ENCODE measurements at places on chromosomes 3 and 15.

DNA sequence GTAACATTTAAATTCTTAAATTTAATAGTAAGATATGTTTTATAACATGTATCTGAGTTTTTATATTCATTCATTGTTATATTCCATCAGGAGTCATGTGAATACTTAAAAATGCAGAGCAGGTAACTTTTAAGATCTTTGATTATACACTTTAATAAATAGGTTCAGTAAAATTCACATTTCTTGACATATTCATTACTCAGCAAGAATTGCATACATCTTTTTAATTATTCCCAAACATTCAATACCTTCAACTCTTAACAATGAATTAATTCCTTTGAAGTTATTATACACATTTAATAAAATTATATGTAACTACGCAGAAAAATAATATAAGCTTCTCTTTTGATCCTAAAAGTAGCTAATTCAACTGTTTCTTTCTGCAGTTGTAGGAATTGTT lies 105.4 kb downstream of the CNTN4 start:
- DNase-seq = no peak

GRCh38 chr15:90062023-90062442 lies 40.2 kb downstream of the IDH2 start:
- DNase-seq = peak; percentile 80

- DNase-seq = no peak
Observed at GRCh38 chr3:100603469-100603868, 5.9 kb upstream of the ADGRG7 start.

- no peak for DNase-seq
Observed at GRCh38 chr3:26963361-26963743, 340.8 kb downstream of the LRRC3B start.

DNA sequence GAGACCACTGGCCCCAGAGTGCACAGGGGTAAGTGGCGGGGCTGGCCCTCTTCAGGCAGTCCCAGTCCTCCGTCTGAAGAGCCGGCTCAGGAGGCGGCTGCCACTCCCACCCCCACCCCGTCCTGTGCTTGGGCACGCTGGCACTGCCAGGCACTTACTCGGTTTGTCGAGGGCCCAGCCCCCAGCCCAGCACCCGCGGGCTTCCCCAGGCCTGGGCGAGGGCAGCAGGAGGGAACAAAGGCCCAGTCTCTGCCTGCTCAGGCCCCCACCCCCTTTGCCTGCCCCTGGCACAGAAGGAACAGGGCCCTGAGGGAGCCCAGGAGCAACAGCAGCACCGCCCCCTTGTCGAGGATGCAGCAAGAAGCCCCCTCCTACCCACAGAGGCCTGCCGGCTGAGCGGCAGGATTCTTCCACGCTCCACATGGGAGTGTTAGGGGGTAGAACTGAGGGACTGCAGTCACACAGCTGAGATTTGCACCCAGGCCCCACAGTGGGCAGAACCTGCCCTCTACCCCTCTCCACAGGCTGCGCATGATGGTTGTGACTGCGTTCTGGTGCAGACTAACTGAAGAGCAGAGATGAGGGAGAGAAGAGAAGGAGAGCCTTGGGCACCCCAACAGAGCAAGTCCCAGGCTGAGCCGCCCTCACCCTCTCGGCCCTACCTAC lies 8.9 kb downstream of the DUSP7 start:
- DNase-seq = no peak

DNA sequence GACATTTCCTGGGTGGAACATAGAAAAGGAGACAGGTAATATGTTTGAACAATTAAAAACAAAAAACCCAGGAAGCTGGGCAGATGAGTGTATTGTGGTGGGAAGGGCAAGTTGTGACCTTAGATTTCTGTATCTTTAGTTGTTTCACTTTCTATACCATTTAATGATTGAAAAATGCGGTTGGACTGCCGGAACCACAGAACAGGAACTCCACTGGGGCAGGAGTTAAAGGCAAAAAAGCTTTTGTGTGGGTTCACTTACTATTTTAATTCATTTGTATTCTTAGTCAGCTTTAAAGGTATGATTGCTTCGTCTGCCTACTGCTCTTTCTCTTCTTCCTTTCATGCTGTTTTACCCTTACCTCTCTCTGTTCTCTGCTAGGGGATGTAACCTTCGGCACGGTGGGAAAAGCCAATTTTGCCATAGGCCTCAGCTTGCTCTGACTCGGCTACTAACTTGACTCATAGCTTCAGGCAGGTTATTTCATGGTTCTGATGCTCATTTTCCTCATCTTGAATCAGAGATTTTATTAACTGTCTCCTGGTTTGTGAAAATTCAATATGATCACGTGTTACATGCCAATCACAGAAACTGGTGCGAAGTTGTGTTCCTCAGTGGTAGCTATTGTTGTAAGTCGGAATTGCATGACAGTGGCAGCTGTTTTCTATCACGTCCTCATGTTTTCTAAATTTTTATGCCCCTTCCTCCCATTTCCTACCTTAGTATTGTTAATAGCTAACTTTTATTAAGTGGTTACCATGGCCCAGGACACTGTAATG lies 1.6 kb upstream of the MCTP2 start:
- DNase-seq = peak; percentile 75

DNA sequence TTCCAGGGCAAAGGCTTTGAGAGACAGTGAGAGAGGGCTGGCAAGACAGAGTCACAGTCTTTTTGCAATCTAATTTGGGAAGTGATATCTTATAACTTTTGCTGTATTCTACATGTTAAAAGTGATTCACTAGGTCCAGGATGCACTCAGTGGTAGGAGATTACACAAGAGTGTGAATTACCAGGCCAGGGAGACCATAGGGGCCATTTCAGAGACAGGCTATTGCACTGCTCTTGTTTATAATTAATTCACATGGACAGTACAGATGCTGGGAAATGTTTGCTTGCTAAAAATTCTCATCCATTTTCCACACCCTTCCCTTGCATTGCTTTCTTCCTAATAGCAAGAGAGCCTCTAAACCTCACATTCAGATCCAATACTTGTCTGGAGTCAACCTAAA lies 22.6 kb upstream of the POMGNT2 start:
- no peak for DNase-seq

- peak; percentile 98 for DNase-seq
Observed at GRCh38 chr15:80152180-80152895, 461 bp upstream of the FAH start.

GRCh38 chr15:50009634-50010033 lies 109.4 kb downstream of the ATP8B4 start:
- DNase-seq = no peak

DNA sequence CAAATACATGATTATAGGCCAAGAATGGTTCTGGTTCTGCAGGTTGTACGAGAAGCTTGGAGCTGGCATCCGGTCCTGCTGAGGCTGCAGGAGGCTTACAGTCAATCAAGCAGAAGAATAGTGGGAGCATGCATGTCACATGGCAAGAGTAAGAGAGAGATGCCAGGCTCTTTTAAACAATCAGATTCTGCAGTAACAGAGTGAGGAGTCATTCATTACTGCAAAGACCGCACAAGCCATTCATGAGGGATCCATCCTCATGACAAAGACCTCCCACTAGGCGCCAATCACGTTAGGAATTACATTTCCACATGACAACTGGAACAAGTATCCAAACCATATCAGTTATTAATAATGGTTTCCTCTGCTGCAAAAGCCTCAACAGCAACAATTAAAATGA lies 536.8 kb downstream of the CADM2 start:
- DNase-seq = no peak

- no peak for DNase-seq
Observed at GRCh38 chr3:34053626-34054025, 255.2 kb downstream of the PDCD6IP start.

DNA sequence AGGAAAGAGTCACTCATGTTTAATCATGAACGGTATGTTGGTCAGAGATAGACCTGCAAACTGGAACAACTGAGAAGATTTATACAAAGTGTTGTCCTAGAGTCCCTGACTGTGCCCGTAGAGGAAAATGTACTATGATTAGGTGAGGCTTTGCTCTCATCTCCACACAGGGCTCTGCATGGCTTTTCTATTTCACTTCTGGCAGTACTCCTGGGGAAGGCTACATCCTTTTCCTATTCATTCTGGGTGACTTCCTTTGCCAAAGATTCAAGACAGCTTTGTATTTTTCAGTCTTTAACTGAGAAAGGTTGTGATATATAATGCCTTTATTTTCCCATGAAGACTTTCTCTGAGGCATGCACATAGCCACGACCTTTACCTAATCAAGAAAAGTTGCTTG lies 414.7 kb downstream of the ZBTB20 start:
- no peak for DNase-seq

- no peak for DNase-seq
Observed at GRCh38 chr15:29844290-29844903, 22.1 kb upstream of the TJP1 start.

GRCh38 chr15:57551715-57552677 lies 39.7 kb upstream of the MYZAP start:
- DNase-seq = no peak

- no peak for DNase-seq
Observed at GRCh38 chr3:112117841-112118571, 15.0 kb downstream of the GCSAM start.

DNA sequence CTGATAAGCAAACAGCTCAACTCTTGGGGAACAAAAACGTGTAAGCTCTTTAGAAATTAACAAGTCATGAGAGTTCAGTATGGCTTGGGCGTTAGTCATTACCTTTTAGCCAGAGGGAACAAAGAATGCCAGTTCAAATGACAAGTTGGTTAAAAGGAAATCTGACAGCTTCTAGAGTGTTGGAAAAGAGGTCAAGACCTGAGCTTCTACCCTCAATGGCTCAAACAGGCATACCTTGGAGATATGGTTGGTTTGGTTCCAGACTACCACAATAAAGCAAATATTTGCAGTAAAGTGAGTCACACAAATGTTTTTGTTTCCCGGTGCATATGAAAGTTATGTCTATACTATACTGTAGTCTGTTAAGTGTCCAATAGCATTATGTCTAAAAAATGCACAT lies 136.1 kb downstream of the CACNA1D start:
- no peak for DNase-seq

DNA sequence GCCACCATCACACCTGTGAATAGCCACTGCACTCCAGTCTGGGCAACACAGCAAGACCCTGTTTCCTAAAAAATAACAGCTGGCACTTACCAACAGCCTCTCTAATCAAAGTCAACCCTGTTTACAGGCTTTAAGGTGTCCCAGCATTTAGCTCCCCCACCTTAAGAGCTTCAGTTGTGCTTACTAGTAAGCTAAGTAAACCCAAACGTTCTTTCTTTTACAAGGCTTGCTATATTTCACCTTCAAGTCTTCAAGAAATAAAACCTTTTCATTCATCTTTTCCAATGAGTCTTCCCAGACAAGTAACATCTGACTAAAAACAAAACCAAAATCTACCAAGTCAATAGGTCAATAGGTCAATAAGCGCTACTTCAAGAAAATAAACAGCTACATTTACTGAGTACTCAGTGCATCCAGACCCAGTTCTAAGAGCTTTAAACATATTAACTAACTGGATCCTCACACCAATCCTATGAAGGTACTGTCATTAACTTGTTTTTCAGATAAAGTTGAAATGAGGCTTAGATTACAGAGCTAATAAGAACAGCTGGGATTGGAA lies 62.4 kb downstream of the PBRM1 start:
- DNase-seq = no peak

GRCh38 chr3:18898911-18899310 lies 249.4 kb upstream of the KCNH8 start:
- DNase-seq = no peak

DNA sequence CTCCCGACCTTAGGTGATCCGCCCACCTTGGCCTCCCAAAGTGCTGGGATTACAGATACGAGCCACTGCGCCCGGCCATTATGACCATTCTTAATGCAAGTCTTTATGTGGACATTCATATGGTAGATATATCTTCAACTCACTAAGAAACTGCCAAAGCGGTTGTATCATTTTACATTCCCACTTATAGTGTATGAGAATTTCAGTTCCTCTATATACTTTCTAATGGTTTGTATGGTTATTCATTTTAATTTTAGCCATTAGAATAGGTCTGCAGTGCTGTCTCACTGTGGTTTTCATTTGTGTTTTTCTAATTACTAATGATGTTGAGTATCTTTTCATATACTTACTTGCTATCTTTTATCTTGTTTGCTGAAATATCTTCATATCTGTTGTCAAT lies 32.5 kb downstream of the TCF12 start:
- no peak for DNase-seq

DNA sequence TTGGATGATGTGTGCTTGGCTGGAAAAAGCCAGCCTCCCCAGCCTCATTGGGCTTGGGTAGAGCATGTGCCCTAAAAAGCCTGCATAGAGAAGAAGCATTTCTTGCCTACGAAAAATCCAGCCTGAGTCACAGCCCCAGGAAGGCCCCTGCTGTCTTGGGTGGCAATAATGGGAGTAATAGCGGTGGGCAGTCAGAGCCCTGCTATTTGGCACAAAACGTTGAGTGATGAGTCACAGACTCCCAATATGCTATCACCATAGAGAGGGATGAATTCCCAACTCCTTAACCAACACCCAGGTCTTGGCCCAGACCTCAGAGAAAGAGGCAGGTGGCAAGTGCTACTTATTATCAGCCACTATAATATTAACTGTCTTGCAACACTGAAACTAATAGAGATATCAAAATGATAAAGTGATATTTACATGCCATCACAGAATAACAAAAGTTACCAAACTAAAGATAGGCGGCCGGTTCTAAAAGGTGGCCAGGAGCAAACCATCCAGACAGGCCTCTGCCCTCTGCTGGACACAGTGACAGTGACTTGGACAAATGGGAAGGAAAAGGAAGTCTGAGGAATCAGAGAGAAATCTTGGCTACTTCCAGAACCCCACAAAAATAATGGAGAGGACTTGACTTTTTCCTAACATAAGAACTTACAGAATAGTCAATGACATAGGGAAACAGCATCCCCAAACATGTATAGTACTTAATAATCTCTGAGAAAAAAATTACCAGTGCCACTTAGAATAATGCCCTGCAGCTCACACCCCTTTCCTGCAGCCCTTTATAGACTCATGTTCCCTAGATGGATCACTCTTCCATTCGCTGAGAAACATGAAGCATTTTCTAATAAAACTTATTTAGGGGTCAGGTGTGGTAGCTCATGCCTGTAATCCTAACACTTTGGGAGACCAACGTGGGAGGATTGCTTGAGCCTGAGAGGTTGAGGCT lies 51.9 kb upstream of the MUC13 start:
- no peak for DNase-seq

GRCh38 chr3:108820586-108820985 lies 2.0 kb upstream of the TRAT1 start:
- no peak for DNase-seq

DNA sequence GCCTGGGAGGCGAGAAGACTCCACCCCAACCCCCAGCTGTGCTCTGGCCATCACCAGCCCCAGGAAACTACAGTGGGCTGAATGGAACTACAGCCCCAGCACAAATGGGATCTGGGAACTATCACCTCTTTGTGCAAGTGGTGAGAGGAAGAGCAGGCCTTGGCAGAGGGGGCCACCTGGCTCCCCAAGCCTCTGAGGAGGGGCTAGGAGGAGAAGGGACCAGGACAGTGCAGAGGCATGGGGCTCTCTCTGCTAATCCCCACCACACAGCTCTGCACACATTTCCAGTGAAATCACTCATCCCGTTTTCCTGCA lies 31.6 kb downstream of the KY start:
- DNase-seq = no peak
